ENCODE measurements at places on chromosomes 12 and 14.

DNA sequence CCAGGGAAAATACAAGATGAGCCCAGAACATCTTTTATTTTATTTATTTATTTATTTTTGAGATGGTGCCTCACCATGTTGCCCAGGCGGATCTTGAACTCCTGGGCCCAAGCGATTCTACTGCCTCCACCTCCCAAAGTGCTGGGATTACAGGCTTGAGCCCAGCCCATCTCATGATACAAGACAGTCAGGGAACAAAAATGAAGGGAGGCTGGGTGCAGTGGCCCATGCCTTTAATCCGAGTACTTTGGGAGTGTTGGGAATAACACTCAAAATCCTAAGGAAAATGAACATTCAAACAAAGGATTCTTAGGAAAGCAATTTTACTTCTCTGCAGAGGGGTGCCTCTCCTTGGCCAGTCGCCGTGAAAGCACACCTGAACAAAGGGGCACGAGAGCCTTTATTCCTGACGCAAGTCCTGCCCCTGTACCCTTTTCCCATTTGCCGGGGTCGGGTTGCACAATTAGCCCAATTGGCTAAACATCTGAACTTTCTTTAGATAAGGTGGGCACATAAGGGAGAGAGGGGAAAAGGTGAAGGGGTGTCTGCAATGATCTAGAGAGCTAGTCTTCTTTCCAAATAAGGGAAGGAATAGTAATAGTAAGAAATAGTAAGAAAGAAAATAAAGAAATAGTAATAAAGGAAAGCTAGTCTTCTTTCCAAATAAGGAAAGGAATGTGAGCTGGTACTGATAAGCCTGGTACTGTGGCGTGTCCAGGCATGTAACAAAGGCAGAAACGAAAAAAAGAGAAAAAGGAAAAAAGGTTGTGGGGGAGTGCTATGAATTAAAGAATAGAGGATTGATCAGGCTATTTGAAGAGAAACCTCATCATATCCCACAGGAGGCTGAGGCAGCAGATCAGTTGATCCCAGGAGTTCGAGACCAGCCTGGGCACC, 13.4 kb downstream of the NCAPD2 start:
- DNase-seq: no peak

DNA sequence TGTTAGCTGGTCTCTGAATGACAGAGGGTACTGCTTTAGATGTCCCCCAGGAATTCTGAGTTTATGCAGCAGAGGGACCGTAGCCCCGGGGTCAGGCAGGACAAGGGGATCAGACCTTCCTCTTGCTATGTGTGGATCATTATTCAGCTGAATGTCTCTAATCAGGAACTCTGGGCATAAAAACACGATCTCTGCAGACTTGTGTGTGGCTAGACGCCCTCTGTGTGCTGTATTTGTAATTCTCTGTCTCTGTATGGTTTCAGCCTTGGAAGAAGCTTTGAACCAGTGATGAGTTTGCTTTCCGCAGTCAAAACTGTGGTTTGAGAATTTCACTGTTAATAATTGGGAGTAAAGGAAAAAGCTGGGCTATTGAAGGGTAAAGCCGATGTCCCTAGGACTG, 125.3 kb downstream of the ETV6 start:
- DNase-seq: no peak

- no peak for DNase-seq
Measured at GRCh38 chr12:103021538-103022218, 64.2 kb downstream of the ASCL1 start.

GRCh38 chr14:24710403-24711112, 76.6 kb upstream of the GZMB start:
- no peak for DNase-seq

GRCh38 chr12:51848841-51849735, 570 bp upstream of the FIGNL2 start:
- DNase-seq: no peak

GRCh38 chr12:27198036-27198435, 46.0 kb upstream of the STK38L start:
- no peak for DNase-seq

GRCh38 chr12:578748-579419, 84.4 kb downstream of the NINJ2 start:
- DNase-seq: no peak
